A172 (cell line): ENCODE measurements at places on chromosomes 11 and 22. TPM values are rescaled to one million over a fixed set of nuclear protein-coding genes. Genes with fewer than 3 reads are reported as not detected.

Gene INS
- total RNA-seq: not detected in 2 replicates

Gene BLID
- total RNA-seq: 1.1 and 1.5 TPM in 2 replicates

Gene MUC5B
- total RNA-seq: not detected in 2 replicates

Gene CALCA
- not detected in 2 replicates for total RNA-seq

Gene CLDN5
- total RNA-seq: not detected in 2 replicates

Gene NNMT
- 109 and 204 TPM in 2 replicates for total RNA-seq

Gene CARD16
- 16.1 and 26.8 TPM in 2 replicates for total RNA-seq

Gene SCN3B
- total RNA-seq: 0.05 and 0.10 TPM in 2 replicates

Gene OR8D4
- total RNA-seq: not detected in 2 replicates

Gene BRSK2
- 8.6 and 13.0 TPM in 2 replicates for total RNA-seq

Gene NXPE4
- total RNA-seq: not detected in 2 replicates

Gene SLC22A12
- not detected in 2 replicates for total RNA-seq

Gene GTSE1
- total RNA-seq: 13.7 and 14.4 TPM in 2 replicates

Gene TP53I11
- 15.0 and 23.7 TPM in 2 replicates for total RNA-seq

Gene SLC25A18
- total RNA-seq: 0.09 TPM in 1 of 2 replicates, not detected in the other

Gene CEP126
- total RNA-seq: 0.72 TPM in 2 replicates

Gene CASP5
- total RNA-seq: not detected in 2 replicates

Gene OSBP2
- total RNA-seq: 4.7 and 6.5 TPM in 2 replicates

Gene SUSD2
- 1.1 and 2.6 TPM in 2 replicates for total RNA-seq

Gene KCNJ4
- 0.31 TPM in 1 of 2 replicates, not detected in the other for total RNA-seq

Gene PTPRCAP
- 1.5 and 2.3 TPM in 2 replicates for total RNA-seq

Gene RTCB
- 107 and 109 TPM in 2 replicates for total RNA-seq

Gene BBOX1
- not detected in 2 replicates for total RNA-seq

Gene TSGA10IP
- not detected in 2 replicates for total RNA-seq

Gene CSNK1E
- 61.3 and 67.5 TPM in 2 replicates for total RNA-seq

Gene SGSM1
- total RNA-seq: not detected in 2 replicates
